ENCODE measurements at places on chromosomes 5 and 9.

DNA sequence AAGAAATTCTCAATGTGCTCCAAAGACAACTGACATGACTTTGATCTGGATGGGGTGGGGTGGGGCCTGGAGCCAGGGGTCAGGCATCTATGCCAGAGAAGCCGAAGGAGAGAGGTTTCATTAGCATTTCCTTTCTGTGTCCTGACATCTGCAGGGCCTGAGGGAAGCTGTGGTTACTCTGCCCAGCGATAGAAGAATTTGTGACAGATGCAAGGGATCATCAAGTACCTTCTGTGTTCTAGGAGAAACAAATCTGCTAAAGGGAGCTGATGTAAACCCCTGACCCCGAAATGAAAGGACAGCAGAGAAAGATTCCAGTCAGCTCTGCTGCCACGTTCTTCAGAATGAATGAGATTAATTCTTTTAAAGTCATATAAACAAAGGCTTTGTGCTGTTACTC is 335.7 kb downstream of the PRELID2 start:
- no peak for DNase-seq

- DNase-seq: no peak
These were observed 149.8 kb downstream of the PBX3 start for GRCh38 chr9:125896964-125897363.

DNA sequence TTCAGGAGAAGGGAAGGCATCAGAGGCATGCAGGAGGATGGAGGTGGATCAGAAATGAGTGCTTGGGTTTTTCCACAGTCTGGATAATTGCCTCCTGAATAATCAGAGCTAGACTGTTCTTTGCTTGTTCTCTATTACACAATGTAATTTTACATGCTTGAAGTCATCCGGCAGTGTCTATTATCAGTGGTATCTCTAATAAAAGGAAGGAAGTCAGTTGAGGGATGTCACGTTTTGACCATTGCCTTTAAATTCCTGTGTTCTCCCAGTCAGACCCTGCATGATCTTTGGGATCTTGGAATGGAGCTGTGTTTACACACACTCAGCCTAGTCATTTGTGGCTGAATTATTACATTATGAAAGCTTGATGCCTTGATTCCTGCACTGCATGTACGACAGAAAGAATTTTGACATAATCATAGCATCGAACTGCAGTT is 91.0 kb downstream of the PDE8B start:
- DNase-seq: peak; percentile 76

DNA sequence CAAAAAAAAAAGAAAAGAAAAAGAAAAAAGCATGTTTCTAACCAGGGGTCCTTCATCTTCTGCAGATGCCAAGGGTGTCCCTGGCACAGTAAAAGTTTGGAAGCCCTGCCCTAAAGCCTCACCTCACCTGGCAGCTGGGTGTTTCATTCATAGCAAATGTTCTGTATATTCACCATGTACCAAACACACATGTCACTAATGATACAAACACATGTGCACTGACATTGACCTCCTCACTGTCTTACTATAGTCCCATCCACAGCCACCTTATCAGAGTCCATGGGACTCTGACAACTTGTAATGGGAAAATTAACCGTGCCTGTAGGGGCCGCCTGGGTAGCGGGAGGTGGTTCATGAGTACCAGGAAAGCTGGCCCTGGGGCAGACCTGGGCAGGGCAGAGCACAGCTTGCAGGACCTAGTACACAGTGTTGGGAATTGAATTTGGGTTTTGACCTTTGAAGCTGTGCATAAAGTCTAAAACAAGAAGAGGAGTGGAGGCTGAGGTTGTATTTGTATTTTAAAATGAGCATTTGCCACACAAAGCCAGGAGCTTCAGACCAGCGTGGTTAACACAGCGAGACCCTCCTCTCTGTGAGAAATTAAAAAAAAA is 6.4 kb upstream of the MGAT4B start:
- DNase-seq: no peak

- peak; percentile 67 for DNase-seq
These were observed 4.9 kb upstream of the ROR2 start for GRCh38 chr9:91954841-91955471.

DNA sequence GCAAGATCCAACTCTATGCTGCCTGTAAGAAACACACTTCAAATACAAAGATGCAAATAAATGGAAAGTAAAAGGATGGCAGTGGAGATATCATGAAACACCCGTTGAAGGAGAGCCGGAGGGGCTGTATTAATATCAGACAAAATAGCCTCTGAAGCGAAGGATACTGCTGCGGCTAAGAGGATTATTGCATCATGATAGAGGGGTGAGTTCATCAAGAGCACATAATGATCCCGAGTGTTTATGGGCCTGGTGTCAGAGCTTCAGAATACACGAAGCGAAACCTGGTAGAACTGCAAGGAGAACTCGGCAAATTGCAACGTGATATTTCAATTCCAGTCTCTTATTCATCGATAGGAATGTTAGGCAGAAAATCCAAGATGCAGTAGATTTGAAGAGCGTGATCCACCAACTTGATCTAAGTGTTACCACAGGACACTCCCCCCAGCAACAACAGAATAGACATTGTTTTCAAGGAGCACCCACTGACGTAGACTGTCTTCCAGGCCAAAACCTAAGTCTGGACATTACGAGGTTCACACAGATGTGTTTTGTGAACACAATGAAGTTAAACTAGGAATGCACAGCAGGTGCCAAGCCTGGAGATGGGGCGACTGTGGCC is 27.7 kb upstream of the QSOX2 start:
- DNase-seq: no peak

- no peak for DNase-seq
These were observed 160.7 kb downstream of the TTC39B start for GRCh38 chr9:15146268-15146700.

DNA sequence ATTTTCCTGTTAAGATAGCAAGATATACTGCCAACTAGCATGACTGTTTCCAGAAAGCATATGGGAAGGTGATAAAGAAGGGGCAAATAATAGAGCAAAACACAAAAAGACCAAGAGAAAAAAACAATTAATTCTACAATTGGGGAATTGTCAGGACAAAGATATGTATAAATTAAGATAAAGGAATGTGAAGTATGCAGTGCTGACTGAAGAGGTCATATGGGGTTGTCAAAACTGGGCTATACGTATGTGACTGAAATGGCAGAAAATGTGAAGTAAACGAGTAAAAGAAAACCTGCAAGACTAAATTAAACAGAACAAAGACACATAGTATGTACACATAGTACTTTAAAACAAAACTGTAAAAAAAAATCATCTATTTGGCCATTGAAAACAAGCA is 222.3 kb downstream of the ARL15 start:
- no peak for DNase-seq

DNA sequence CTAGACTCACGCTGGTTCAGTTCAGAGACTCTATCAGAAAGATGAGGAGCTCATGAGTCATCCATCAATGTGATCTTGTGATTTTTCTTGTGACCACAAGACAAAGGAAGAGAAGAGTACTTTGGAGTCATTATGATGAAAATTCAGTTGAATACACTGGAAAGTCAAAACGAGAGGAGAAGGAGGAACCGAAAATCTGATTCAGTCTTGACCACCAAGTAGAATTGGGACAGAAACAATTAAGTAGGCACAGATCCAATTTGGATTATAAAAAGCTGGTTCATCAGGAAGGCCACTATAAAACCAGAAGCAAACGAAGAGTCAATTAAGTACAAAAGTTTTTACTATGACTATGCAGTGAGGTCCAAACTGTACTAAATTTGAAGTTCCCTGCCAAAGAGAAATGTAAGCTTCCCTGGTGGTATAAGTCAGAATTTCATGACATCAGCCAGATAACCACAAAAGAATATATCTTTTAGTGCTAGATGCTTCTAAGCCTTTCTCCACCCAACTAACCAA is 90.9 kb downstream of the THBS4 start:
- peak; percentile 67 for DNase-seq

DNA sequence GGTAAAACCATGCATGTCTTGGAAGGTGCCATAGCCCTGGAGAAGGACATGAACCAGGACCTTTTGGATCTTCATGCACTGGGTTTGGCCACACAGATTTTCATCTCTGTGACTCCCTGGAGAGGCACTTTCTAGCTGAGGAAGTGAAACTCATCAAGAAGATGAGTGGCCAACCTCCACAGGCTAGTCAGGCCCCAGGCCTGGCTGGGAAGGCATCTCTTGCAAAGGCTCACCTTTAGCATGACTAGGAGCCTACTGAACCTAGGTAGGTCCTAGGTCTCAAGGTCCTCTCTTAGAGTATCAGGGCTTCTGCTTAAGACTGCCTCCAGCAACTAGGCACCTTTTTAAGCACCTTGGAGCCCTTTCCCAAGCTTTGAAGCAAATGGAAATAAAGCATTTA is 1448.7 kb upstream of the ACO1 start:
- no peak for DNase-seq

- no peak for DNase-seq
These were observed 52.4 kb downstream of the ANKH start for GRCh38 chr5:14818931-14819790.

DNA sequence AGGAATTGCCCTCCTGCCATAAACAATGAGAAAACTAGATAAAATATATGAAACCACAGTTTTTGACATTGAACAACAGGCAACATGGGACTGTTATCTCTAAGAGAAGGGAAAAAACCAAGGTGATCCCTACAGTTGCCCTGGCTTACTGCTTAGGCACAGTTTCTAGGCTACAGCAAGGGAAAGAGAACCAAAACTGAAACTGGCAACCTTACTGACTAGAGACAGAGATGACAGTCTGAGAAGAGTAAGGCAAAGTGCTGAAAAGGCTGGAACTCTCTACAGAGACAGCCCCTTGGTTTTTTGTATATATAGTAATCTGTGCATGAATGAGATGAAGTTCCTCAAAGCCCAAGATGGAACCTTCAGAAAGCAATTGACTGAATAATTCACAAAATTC is 36.2 kb upstream of the REEP2 start:
- DNase-seq: no peak

DNA sequence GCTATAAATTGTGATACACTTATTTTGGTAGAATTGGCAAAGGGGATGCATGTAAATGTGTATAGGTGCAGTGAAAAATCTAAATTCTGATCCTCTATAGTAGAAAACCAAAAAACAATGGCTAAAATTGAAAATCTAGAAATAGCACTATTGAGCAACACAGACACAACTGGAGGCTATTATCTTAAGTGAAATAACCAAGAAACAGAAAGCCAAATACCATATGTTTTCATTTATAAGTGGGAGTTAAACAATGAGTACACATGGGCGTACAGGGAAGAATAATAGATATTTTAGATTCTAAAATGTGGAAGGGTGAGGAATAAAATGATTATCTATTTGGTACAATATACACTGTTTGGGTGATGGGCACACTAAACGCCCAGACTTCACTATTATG is 183.2 kb upstream of the TUSC1 start:
- no peak for DNase-seq

DNA sequence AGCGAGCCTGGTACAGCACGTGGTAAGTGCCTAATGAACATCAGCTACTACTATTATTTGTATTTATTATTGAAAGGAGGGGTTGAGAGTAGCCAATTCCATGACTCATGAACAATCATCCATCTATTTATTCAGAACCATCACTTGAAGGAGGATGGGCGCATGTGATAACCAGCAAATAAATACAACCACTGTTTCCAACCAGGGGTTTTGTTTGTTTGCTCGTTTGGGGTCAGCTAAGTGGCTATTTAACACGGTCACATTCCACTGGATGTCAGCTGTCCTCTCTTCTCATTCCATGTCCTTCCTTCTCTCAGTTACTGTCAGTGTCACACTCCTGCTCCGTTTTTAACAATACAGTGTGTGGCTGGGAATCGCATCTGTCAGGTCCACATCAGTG is 8.6 kb downstream of the RAPGEF1 start:
- DNase-seq: no peak

GRCh38 chr5:73415617-73416016 is 33.0 kb downstream of the FOXD1 start:
- no peak for DNase-seq

DNA sequence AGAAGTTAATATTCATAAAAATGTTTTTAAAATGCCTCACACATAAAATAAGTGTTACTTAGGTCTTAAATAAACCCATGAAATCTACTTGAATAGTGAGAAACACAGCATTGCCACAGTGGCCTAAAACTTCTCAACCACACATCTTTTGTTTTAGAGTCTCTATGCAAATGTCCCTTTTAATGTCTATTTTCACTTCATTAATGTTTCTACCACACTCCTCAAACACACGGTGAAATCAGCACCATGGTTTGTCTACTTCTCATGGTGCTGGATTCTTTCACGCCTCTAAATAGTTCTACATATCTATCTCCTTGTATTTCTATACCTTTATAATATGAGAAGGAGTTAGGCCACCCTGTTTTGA is 111.2 kb downstream of the EDIL3 start:
- no peak for DNase-seq

DNA sequence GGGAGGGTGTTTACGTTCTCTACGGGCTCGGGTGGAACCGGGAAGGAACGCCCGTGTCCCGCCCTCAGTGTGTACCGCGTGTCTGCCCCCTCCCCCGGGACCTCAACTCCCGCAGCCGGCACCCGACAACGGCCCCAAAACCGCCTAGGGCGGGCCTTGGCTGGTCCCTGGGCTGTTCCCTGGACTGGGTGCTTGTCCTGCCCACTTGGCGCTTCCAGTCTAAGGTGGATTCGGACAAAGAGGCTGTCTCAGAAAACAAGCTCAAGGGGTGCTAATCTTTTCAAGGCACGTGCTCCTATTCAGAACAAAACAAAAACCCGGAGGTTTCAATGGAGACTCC is 379 bp upstream of the CLK4 start:
- DNase-seq: no peak

DNA sequence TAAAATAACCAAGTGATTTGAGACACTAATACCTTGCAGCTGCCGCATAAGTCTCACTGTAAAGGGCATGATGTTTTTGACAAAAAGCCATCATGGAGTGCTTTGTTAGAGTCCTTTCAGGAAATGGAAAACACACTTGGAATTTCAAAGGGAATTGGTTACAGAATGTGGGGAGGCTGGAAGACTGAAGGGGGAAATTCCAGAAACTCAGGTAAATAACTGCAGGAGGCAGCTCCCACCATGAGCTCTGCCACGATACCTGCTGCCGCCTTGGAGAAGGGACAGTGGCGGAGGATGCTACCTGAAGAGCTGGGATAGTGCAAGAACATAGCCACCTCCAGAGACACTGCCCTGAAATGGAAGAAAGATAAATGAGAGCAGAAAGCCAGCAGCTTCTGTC is 66.9 kb downstream of the PRKACG start:
- DNase-seq: no peak

- DNase-seq: no peak
These were observed 17.3 kb upstream of the LPCAT1 start for GRCh38 chr5:1540831-1541701.

- no peak for DNase-seq
These were observed 65.2 kb upstream of the MAP1B start for GRCh38 chr5:72042097-72042496.

GRCh38 chr9:123629531-123629930 is 273.5 kb downstream of the CRB2 start:
- DNase-seq: no peak

DNA sequence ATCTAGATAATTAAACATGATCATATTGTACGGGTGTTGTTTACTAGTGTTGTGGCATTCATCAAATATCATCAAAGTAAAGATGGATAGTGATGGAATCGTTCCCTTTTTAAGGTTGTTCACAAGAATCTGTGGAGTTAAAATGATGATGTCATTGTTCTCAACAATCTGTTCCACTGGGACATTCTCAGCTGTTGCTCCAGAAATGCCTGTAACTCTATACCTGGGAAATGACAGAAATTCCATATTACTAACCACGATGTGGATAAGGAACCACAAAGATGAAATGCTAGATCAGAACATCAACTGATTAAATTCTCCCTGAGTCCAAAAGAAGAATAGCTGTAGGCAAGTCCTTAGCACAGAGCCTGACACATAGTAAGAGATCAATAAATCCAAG is 38.0 kb downstream of the RIGI start:
- DNase-seq: peak; percentile 12

- no peak for DNase-seq
These were observed 145.9 kb downstream of the GABRB2 start for GRCh38 chr5:161400583-161400982.

All from HTR-8/SVneo (cell line).